ENCODE measurements at places on chromosomes 7 and 10.

DNA sequence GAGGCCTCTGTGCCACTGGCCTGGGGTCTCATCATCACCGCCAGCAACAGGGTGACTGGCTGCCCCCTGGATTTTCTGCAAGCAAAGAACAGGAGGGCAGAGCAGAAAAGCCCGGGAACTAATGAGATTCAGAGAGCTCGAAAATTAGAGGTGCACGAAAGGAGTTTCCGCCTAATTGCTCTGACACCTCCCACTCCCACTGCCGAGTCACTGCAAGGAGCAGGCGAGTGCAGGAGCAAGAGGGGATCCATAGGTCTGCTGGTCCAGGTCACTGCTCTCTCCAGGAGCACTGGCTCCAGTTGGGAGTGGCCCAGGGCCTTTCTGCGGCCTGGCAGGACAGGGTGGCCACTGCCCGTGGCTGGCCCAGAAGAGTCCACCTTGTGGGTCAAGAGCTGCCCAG is 276.2 kb downstream of the KCNMA1 start:
- DNase-seq: no peak

GRCh38 chr7:144771174-144771573 is 64.7 kb downstream of the TPK1 start:
- DNase-seq: no peak

- no peak for DNase-seq
These were observed 193.8 kb downstream of the PLPP4 start for GRCh38 chr10:120650705-120651399.

- DNase-seq: no peak
These were observed 13.3 kb upstream of the PIP4K2A start for GRCh38 chr10:22727663-22728062.

GRCh38 chr7:119905495-119905894 is 367.5 kb upstream of the KCND2 start:
- DNase-seq: no peak

GRCh38 chr10:49398000-49398861 is 2.3 kb upstream of the DRGX start:
- DNase-seq: peak; percentile 6

DNA sequence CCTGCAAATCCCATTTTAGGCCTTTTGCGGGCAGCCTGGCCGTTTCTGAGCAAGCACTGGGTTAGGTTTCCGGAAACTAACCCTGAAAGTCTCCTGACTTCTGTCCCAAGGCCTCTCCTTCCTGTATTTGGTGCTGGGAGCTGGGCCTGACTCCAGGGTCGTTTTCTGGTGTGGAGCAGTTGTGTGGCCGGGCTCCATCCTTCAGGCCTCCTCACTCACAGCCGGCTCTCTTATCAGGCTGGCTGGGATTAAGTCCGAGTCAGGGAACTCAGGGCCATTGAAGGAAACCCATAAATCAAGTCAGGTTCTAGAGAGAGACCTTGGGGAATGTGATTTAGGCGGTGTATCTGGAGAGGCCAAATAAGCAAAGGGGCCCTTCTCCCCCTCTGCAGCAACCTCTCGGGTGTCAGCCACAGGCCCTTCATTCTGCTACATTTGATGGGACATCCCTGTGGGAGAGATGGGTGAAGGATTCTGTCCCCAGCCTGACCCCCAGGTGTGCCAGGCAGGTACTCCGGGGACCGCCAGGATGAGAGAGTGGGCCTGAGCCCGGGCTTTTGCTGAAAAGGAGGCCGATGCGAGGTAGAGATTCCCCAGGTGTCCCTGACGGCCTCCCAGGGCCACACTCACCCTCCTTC is 3.3 kb downstream of the GATA3 start:
- DNase-seq: no peak

- no peak for DNase-seq
These were observed 652 bp upstream of the VPS26A start for GRCh38 chr10:69123306-69123746.

- no peak for DNase-seq
These were observed 176.2 kb upstream of the CDCA7L start for GRCh38 chr7:22121702-22122474.

DNA sequence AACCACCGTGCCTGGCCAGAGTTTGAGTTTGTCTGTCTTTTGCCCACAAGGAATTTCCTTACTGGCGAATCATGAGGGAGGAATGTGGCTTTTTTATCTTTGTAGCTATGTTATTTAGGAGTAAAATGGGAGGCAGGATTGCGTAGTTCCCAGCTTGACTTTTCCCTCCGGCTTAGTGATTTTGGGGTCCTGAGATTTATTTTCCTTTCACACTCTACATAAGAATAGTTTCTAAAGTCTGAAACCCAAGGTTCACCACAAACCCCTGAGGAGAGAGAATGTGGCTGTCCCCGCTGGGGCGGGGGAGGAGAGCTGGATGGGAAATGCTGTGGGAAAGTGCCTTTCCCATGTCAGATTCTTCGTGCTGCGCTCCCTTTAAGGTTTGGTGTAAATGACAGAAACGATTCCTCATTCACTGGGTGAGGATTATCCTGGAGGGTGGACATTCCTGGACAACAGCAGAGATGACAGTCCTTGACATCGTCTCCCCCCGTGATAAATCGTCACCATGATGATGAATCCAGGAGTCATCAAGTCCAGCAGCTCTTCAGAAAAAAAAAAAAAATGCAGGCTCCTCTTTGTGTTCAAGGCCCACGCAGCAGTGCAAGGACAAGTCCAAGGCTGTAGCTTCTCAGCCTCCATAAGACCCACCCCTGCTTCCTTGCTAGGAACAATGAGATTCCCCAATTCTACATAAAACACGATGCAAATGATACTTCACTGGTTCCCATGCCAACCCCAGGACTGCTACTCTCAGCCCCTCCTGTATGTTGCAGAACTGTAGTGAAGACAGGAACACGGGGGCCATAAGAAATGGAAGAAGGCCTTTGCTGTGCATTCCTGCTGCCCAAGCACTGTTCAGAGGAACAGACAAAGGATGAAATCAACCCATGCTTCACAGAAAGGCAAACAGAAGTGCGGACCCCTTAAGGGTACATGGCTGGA is 233.1 kb downstream of the CCDC3 start:
- no peak for DNase-seq

- DNase-seq: no peak
These were observed 168.6 kb upstream of the CSTF2T start for GRCh38 chr10:51867956-51868355.

DNA sequence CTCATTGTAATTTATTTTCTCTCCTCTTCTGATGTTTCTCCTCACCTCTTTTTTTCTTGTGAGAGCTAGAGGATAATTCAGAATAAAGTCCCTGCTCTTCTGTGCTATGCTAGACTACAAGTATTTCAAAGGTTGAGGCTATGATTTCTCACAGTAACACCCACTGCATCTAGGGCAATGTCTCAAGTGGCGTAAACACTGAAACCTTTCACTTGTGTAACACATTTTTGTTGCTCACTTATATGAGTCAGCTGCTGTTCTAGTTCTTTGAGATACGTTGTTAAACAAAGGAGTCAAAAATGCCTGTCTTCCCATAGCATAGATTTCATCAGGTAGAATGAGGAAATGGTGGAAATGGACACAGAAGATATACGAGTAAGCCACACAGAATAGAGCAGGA is 305.1 kb upstream of the PITRM1 start:
- DNase-seq: no peak

DNA sequence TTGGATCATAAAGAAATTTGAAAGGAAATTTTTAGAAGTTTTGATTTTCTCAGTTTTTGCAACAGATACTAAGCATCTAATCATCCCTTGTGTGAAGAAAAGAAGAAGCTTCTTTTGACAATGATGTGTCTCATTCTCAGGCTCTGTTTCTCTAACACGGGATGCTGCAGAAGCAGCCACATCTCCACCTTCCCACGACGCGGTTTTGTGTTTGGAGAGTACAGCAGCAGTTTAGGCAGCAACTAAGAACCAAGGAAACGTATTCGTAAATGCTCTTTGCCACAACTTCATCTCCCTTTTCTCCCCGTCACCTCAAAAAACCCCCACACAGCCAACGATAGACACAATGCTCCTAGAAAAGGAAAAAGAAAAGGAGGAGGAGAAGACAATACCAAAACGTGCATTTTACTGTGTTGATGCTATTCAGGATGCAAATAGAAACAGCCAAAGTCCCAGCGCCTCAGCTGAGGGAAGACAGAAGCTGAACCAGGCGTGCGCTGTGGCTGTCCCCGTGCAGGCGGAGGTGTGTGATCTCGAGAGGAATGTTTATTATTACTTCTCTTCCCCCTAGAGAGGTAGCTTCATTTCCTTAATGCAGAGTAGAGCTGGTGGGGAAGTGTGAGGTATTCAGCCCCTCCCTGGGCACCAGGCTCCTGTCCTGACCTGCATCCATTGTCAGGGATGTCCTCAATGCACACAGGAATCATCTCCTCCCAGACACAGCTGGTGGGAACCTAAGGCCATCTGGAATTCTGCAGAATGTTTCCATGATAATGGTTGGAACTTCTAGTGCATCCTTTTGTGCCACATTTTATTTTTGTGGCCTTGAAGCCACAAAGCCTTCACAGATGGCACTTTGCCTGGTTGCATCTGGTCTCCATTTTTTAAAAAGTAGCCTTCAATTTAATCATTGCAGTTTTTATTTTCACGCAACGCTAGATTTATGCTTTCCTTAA is 174.6 kb upstream of the KLF6 start:
- no peak for DNase-seq

- no peak for DNase-seq
These were observed 1.4 kb upstream of the CYP26A1 start for GRCh38 chr10:93072225-93072712.

DNA sequence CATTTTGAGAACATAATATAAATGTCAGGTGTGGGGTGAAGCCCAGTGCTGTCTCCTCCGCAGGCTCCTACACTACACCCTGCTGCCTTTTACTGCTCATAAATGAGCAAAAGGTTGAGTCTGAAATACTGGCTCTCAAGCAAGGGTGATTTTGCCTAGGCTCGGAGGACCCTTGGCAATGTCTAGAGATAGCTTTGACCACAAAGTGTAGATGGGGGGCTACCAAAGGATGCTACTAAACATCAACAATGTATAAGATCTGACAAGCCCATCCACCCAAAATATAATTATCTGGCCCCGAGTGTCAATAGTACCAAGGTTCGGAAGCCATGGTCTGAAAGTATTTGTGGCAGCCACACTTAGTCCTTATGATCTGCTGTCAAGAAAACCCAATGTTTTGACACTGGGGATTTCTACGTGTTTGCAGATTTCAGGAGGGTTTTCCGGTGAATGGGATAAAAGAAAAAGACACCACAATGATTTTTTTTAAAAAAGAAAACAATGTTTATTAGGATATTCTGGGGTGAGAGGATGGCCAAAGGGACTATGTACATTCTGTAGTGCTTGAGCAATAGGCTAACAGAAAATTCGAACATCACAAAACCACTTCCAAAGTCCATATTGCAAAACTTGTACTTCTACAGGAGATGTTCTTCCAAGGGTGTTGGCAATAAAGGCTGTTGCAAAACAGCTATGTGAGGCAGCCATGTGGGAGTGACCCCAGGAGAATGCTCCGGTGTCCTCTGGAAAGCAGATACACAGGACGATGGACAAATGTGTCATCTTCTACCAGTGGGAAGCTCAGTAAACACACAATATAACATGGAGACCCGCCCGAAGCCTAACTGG is 216.3 kb downstream of the GFRA1 start:
- no peak for DNase-seq

- no peak for DNase-seq
These were observed 181.6 kb upstream of the NEBL start for GRCh38 chr10:21078410-21079329.

- no peak for DNase-seq
These were observed 8.9 kb upstream of the EXOC6 start for GRCh38 chr10:92839191-92840085.

DNA sequence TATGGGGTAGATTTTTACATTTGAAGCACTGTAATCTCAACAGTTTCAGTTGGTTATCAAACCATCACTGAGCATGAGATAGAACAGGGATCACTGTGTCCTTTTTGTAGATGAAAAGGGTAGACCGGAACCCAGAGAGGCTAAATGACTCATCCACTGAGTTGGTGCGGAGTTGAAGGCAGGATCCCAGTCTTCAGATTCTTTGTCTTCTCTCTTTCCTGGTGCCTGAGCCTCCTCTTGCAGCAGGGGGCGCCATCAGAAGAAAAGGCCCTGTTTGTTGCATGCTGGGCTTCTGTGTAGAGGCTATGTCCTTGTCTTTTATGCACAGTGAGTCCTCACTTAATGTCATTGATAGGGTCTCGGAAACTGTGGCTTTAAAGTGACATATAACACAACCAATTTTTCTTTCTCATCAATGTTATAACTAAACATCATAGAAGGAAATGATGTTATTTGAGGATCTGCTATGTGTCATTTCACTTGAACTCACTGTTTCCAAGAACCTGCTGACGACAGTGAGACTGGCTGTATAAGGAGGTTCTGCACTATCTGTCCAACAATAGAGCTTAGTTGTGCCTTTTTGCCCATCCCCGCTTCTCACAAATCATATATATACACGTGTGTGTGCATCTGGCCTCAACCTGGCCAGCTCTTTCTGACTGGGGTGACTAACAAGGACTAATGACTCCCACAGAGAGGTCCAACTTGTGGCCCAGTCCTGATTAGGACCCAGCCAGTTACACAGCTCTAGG is 14.3 kb downstream of the ZNF282 start:
- peak; percentile 13 for DNase-seq

GRCh38 chr7:44497155-44498027 is 6.9 kb upstream of the NUDCD3 start:
- no peak for DNase-seq

DNA sequence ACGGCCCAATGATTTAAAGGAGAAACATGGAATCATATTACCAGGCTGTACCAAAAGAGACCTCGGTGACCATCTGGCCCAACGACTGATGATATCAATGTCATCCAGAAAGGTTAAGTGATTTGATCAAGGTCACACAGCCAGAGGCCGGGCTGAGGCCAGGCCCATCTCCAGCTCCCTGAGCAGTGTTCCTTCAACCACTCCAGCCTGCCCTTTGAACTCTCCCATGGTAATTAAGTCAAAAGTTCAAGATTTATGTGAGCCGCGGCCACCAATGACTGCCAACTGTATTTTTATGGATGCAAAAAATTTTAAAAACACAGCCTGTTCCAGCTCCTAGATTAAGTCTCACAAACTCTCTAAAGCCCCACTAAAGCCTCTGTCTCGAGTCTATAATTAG is 41.8 kb downstream of the FGFR2 start:
- DNase-seq: no peak

DNA sequence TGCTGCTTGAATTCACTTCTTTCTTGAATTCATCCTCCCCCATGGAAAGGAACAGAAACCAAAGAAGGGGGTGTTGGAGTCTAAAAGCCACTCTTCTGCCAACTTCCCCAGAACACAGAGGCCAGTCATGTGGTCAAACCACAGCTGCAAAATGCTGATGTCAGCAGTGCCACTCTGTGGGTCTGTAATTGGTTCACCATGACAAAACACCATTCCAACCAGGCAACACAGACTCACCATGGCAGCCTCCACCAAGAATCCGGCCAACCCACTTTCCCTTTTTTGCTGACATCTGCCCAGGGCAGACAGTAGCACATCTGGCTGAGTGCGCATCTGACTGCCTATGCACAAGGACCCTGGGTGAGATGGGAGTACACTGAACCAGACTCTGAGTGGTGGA is 16.8 kb downstream of the OSBPL3 start:
- DNase-seq: peak; percentile 32

- no peak for DNase-seq
These were observed 44.9 kb downstream of the CCDC71L start for GRCh38 chr7:106615808-106616707.

GRCh38 chr7:29926216-29926615 is 63.4 kb downstream of the SCRN1 start:
- no peak for DNase-seq

GRCh38 chr7:77447616-77448015 is 31.5 kb upstream of the GSAP start:
- DNase-seq: no peak

Measured in stimulated activated CD8-positive, alpha-beta memory T cell treated with anti-CD3 and anti-CD28 coated beads, Interleukin-7, amount 100 ng/mL, for 1 hour (primary cell).